ENCODE measurements at places on chromosomes 13 and 19.

- DNase-seq = no peak
These were observed 72.1 kb downstream of the LHFPL6 start for GRCh38 chr13:39530916-39531315.

GRCh38 chr13:46982856-46983582, 86.2 kb upstream of the HTR2A start:
- no peak for DNase-seq

GRCh38 chr13:21546372-21546771, 57.6 kb downstream of the MICU2 start:
- no peak for DNase-seq

DNA sequence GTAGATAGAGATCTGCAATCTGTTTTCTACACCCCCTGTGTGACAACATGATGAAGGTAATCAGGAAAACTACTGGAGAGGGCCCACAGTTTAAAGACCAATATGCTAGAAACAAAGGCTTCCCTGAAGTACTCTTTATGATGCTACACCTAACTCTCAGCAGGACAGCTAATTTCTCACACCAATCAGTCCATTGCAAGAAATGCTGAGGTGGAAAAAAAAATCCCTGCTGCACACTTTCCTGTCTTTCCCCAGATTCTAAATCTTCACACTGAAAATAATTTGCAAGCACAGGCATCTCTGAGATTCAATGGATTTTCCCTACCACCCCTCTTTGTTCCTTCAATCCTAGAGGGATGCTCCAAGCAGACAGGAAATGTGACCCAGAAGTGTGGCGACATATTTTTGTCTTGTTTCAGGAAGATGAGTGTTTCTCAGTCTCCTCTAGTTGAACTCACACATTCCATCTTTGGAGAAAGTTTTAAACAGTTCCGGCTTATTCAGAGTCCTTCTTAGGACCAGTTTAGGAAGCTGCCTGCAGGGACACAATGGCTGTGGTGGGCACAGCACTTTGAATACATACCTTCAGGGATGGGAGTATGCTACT, 671.6 kb downstream of the DIAPH3 start:
- DNase-seq = no peak

DNA sequence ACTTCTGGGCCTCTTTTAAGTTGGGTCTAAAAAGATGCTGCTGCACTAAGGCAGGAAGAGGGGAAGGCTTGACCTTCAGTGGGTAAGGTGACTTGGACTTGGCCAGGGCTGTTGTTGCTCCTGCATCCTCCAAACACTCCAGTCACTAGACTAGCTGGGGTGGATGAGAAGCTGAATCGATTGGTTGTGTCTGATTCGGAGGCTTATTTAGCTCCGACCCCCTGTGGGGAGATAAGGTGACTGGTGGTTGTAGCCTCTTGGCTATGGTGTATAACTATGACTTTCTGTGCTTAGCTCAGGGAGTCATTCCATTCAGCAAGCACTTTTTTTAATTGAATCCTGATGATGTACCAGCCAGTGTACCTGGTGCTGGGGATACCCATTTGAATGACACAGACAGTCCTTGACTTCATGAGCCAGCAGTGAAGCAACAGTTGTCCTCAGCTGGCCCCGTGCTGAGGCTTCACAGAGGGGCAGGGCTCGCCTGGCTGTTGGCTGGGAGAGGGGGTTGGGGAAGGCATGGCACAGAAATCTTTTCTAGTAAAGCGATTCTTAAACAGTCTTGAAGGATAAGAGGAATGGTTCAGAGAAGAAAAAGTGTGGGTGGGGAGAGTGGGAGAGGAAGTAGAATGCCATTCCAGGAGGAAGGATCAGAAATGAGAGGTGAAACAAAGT, 9.9 kb downstream of the PCDH8 start:
- no peak for DNase-seq

DNA sequence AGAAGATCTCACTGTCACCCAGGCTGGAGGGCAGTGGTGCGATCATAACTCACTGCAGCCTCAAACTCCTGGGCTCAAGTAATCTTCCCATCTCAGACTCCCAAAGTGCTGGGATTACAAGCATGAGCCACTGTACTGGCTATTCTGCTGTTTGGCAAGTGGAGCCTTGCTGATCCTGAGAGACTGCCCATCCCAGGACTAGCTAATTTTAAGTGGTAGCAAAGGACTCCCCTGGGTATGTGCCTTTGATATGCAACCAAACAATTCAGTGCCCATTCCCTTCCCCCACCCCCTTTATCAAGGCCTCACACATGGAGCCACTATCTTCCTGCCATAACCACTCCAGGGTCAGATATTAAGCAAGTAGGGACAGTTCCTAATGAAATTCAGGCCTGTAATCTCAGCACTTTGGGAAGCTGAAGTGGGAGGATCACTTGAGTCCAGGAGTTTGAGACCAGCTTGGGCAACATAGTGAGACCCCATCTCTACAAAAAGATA, 17.0 kb upstream of the ZNF460 start:
- no peak for DNase-seq

GRCh38 chr13:69999875-70000274, 107.8 kb upstream of the ATXN8OS start:
- no peak for DNase-seq

DNA sequence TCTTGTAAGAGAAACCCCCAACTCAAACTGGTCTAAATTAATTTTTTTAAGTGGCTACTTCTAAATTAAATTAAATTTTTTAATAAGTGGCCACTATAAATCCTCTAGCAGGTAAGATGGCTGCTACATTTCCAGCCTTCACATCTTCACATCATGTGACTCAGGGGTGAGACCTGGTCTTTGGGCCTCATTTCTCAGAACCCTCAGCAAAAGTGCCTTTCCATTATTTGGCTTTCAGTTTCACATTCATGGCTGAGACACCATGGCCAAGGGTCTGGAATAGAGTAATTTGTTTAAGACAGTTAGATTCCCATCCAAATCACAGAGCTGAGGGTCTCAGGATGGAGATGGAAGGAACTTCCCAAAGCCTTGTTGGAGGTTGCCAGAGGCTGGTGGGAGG, 47.5 kb downstream of the DCT start:
- DNase-seq = no peak

- DNase-seq = no peak
These were observed 884.3 kb upstream of the PCDH20 start for GRCh38 chr13:62299988-62300387.

DNA sequence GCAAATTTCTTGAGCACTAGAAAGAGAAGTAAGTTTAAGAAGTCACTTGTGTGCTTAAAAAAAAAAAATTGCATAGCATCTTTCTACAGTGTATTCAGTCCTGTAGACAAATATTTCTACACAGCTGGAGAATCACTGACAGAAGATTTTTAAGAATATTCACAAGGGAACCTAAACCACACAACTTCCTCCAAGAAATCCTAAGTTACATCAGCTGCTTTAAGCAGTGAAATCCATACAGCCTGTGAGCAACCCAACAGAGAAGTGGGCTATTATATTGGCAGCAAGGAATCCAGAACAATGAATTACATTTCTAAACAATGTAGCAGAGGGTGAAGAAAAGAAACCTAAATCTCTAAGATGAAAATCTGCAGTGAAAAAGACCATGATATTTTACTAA, 1.5 kb downstream of the DOCK9 start:
- DNase-seq = no peak

DNA sequence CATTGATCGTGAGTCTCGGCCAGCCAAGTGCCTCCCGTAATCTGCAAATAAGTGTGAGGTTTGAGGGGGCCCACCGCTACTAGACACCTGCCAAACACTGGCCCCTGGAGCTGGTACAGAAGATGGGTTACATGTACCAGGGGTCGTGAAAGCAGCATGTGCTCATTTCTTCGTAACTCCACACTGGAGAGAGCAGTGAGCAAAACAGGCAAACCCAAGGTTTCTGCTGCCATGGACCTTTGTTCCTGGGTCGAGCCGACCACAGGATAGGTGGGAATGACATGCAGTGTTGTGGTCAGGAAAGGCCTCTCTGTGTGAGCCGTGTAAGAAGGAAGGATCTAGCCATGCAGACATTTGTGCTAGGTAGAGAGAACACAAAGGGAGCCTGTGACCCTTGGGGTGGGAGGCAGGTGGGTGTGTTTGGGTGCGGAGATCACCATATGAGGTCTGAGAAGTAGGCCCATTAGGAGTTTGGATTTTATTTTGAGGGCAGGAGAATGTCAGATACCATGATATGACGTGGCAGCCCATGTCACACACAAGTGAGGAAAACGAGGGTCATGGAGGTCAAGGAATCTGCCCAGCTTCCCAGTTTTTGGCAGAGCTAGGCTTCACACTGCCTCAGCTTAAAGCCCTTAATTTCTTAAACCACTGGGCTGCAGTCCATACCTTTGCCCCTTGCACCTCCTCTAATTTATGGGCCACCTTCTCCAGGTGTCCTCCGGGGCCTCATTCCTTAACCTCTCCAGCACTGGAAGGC, 919 bp downstream of the GTF3A start:
- DNase-seq = peak; percentile 34

DNA sequence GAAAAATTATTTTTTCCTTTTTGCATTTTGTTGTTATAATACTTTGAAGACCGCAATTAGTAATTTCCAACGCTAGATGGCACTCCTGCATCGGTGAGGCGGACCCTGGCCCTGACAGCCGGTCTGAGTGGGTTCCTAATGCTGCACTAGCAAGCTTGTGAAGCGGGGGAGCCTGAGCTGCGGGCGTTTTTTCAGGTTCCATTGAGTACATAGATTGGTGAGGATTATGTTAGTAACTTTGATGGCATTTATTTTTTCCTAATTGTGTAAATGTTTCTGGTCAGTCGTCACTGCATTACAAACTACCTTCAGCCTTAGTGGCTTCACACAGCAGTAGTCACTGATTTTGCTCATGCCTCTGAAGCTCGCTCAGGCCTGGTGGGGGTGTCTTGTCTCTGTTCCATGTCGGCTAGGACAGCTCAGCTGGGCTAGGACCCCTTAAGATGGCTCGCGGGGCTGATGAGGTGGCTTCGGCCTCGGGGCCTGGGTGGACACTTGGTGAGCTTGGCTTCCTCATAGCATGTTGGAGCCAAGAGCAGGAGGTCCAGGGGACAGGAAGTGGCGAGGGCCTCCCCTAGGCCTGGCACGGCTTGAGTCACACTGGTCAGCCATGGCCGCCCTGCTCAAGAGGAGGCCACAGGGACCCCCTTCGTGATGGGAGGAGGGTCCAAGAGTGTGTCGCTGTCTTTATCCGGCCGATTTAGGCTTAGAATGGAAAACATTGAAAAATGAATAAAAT, 25.0 kb downstream of the ERCC5 start:
- peak; percentile 52 for DNase-seq

GRCh38 chr13:64648293-64648692, 2581.8 kb downstream of the PCDH9 start:
- no peak for DNase-seq

- DNase-seq = no peak
These were observed 387.4 kb downstream of the PCDH9 start for GRCh38 chr13:66842766-66843165.

GRCh38 chr19:38389101-38389925, 816 bp downstream of the SPRED3 start:
- peak; percentile 35 for DNase-seq

- DNase-seq = peak; percentile 16
These were observed 11.2 kb upstream of the ARHGEF18 start for GRCh38 chr19:7337380-7338194.

GRCh38 chr13:44386913-44387556, 13.4 kb downstream of the SERP2 start:
- no peak for DNase-seq

DNA sequence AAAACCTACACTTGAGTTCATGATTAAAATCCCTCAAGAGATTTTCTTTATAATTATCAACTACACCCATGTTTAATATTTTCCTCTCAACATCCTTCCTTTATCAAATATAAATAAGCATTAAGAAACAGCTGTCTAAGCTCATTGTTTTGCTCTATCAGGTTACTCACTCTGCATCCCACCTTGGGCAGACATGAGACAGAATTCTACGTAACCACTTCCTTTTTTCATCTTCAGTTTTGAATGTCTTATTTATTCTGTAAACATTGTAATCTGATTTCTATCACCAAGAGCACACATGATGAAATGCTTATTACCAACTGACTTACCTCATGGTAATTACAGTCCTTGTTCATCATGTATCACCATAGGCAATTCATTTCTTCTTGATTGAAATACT, 1256.6 kb upstream of the ATXN8OS start:
- no peak for DNase-seq

DNA sequence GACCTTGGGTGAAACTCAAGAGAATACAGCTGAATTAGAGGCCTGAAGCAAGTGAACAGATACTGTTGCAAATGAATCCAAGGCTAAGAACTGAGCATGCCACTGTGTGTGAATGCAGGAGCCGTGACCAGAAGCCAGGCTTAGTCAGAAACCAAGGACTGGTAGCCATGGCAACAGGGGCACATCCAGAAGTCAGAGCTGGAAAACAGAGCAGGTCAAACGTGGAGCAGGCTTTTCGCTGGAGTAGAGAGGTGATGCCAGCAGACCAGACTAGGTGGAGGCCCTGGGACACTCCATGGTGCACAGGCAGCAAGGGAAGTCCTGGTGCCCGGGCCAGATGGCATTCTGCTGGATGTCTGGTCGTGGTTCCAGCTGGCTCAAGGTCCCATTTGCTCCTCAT, 564.1 kb downstream of the PCDH9 start:
- DNase-seq = no peak

- no peak for DNase-seq
These were observed 14.1 kb upstream of the HMGB1 start for GRCh38 chr13:30479883-30480219.

- no peak for DNase-seq
These were observed 69.9 kb downstream of the GPC5 start for GRCh38 chr13:91468301-91468700.

- DNase-seq = no peak
These were observed 852.7 kb upstream of the KLHL1 start for GRCh38 chr13:70960841-70961443.

GRCh38 chr13:67763384-67763783, 533.2 kb upstream of the PCDH9 start:
- DNase-seq = no peak

DNA sequence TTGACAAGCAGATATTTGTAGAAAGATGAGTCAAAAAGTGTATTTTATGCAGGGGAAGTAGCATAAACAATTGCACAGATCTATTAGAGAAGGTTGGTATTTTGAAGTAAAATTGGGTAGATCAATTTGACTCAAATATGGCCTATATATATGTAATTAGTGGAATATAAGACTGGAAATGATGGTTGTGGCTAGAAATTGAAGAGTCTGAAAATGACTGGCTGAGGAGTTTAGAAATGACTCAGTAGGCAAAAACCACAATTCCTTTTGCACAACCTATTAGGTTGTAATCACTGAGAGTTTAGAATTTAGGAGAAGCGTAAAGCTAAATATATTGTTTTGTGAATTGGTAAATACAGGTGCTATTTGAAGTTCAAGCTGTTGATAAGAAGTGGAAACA, 622.6 kb upstream of the PCDH20 start:
- DNase-seq = no peak

DNA sequence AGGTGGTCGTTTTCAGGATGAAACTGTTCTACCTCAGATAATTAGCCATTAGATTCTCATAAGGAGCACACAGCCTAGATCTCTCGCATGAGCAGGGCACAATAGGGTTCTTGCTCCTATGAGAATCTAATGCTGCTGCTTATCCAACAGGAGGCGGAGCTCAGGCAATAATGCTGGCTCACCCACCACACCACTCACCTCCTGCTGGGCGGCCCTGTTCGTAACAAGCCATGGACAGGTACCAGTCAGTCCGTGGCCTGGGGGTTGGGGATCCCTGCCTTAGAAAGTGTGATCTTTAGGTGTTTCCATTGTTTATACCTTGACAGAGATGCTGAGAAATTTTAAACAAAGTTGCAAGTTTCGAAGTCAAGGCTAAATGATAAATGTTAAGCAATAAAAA, 344.6 kb upstream of the HTR2A start:
- no peak for DNase-seq
